GOT3 (cell line): ENCODE measurements at places on chromosomes 13 and 19.

- DNase-seq, result no peak
These were observed 10.3 kb upstream of the CNFN start for GRCh38 chr19:42400404-42400803.

DNA sequence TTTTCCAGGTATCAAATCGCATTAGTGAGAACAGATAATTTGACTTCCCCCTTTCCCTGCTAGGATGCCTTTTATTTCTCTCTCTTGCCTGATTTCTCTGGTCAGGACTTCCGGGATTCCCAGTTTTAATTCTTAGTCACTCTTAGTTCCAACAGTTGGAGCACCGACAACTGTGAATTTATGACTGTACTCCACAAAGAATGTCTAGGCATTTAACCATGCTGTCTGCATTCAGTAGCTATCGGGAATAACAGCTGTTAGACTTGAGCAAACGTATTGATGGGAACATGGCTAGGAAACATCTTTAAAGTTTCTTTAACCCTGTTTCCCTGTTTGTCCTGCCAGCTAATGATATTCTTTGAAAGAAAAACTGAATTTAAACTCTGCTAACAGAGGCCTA lies 14.1 kb upstream of the SPACA7 start:
- DNase-seq, result no peak

DNA sequence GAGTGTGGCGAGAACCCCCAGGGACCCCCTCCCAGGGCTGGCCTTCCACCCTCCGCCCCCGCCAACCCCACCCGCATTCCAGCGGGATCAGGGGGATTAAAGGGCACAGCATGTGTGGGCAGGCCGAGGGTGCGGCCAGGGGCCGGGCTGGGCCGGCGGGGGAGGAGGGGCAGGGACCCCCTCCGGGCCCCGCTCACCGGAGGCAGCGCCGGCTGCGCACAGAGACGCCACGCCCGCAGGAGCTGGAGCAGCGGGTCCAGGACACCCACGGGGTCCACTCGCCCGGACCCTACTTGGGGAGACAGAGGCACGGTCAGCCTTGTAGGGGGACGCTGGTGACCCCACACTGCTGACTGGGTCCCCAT lies 2.4 kb downstream of the ADAMTSL5 start:
- no peak for DNase-seq

DNA sequence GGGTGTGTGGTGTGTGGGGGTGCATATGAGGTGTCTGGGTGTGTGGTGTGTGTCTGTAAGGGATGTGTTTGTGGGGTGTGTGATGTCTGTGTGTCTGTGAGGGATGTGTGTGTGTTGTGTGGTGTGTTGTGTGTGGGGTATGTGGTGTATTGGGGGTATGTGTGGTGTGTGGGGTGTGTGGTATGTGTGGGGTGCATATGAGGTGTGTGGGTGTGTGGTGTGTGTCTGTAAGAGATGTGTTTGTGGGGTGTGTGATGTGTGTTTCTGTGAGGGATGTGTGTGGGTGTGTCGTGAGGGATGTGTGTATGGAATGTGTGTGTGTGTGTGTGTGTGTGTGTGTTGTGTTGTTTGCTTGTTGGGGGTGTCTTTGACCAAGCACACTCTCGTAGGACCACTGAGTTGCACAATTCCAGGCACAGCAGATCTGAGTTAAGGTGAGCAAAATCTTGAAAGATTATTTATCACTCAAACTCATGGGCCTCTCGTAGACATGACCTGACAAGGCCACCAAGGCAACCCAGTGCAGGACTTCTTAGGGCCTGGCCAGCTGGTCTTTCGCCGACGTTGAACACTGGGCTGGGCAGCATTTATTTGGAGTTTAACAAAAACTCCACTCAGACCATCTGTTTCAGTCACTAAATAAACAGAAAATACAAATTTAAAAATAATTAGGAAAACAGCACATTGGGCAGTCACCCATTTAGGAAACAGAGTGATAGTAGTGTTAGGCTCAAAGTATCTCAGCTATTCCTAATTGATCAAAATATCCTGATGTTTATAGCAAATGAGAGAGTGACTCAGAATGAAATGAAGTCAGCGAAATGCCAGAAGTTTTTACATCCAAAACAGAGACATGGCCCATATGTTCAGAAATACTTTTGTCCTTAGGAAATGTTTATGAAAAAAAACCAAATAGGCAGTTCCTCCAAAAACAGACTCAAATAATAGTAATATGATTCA lies 301.1 kb downstream of the FGF9 start:
- no peak for DNase-seq

- DNase-seq, result no peak
These were observed 21.6 kb downstream of the LGALS13 start for GRCh38 chr19:39623946-39624345.

DNA sequence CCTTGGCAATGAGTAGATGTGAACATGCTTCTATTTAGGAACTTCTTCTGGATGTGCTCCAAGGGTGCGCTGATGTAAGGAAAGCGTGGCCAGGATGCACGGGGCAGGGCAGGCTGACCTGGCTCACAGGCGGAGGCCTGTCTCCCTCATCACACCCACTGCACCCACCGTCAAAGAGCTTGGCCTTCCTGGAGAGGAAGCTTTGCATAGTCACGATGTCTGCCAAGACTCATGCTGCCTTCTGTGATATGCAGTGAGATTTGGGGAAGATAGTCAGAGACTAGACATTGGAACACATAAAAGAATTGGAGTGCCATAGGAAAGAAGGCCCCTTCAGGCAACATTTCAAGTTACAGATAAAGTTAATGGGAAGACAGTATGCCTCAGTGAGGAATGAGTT lies 82.0 kb downstream of the MYO16 start:
- DNase-seq, result no peak

DNA sequence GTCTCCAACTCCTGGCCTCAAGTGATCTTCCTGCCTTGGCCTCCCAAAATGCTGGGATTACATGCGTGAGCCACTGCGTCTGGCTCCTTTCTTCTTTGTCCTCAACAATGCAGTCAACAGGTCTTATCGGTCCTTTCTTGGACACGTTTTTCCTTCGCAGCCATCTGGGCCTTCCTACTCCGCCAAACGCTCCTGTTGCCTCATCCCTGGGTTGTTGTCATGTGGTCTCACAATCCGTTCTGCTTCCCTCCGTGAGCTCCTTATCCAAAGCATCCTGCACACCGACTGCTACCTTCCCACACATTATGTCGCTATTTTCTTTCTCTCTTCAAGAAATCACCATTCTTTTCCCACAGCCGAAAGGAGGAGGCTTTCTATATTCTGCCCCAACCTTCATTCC lies 306.8 kb downstream of the DCLK1 start:
- no peak for DNase-seq

DNA sequence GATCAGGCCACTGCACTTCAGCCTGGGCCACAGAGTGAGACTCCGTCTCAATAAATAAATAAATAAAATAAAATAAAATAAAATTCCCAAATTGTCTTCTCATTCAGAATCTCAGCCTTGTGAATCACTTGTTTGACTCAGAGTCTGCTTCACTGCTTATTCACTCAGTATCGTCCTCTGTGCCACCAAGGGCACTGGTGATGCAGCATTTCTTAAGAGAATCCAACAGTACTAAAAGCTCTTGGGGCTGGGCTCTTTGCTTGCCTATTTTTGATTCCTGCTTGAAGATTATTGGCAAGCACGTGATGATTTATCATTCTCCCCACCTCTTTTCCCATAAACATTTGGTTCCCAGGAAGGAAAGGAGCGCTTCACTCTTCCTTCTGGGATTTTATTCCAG lies 54.8 kb upstream of the HMGB1 start:
- DNase-seq, result peak; percentile 14

- DNase-seq, result no peak
These were observed 293.6 kb downstream of the OXGR1 start for GRCh38 chr13:96700657-96701056.

- DNase-seq, result no peak
These were observed 294.9 kb downstream of the NDFIP2 start for GRCh38 chr13:79775830-79776229.

GRCh38 chr19:13401388-13401787 lies 104.9 kb downstream of the CACNA1A start:
- no peak for DNase-seq

DNA sequence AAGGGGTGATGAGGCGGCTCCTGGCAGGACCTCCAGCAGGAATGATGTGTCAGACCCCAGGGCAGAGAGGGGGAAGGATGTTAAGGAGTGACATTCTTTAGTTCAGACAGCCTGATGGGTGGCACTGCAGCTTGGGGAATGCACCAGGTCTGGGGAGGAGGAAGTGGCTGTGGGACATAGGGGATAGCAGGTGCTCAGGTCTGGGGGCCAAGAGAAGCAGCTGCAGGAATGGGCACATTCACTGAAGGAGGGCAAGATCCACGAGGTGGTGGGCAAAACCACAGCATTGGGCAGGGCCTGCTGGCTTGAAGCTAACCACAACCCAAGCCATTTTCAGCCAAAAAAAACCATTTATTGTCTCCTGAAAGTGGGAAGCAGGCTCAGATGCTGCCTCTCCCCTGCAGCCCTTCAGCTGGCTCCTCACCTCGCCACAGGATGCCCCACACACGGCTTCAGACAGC lies 26.5 kb downstream of the COMP start:
- no peak for DNase-seq

DNA sequence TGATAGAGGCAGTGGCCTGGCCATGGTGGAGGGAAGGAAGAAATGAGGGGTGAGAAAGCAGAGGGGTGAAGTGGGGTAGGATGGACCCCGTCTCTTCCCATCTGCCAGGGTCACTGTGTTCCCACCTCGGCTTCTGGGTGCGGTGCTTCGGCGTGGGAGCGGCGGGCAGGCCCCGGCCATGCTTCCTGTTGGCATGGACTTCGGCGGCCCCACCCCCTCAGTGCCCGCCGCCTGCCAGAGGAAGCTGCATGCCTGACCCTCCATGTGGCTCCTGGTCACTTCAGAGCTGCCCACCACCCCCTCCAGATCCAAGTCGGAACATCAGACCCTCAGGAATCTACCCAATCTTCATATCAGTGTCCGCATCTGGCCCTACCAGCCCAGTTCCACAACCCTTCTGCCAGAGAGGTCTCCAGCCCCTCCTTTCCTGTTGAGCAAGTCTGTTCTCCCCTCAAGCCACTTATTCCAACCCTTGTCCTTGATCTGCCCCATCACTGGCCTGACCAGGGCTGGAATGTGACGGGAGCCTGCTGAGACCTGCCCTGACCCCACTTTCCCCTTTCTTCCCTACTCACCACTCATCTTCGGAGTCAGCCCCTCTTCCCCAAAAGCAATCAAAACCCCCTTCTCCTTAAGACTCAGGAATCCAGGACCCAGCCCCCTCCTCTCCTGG lies 1.5 kb downstream of the KCNN4 start:
- DNase-seq, result no peak

DNA sequence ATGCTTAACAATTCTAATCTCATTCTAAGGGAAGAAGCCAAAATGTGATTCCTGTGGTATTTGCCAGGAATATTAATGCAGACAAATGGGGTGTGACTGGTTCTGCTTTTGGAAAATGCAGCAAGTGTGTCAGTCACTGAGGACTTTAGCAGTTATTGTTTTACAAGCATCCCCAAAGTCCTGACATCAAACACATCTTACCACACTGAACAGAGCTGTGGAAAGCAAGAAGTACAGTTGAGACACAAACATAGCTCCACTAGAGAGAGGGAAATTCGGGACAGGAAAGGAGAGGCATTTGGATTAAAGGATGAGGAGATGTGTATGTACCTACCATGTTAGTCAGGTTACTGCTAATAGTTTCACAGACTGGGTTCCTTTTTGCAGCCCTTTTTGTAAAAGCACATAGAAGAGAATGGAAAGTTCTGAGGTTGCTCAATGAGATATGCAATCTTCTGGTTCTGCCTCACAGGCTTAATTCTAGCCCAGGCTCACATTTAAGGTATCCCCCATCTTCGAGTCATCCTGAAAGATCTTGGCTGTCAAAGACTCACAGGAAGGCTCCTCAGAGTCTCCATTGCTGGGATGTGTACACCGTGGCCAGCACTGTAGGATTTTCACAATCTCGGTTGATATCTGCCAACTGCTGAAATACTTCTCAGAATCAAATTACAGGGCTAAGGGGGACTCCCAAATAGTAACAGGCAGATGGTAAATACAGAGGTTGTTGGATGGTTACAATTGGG lies 316.6 kb downstream of the DNAJC15 start:
- peak; percentile 1 for DNase-seq

GRCh38 chr19:42309686-42310085 lies 3.4 kb upstream of the TMEM145 start:
- no peak for DNase-seq

GRCh38 chr19:31096062-31096830 lies 253.0 kb downstream of the TSHZ3 start:
- no peak for DNase-seq

DNA sequence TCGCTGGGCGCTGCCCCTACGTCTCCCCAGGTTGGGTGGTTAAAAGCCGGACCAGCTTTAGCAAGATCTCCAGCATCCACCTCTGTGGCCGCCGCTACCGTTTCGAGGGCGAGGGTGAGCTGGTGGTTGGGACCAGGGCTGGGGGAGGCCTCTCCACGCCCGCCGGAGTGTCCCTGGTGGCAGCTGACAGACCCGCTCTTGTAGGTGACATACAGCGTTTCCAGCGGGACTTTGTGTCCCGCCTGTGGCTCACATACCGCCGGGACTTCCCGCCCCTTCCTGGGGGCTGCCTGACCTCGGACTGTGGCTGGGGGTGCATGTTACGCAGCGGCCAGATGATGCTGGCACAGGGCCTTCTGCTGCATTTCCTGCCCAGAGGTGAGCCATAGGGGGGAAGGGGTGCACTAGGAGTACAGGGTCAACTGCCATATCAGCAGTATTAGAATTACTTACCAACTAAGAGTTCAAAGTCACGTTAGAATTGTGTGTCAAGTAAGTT lies 1.1 kb downstream of the ATG4D start:
- DNase-seq, result no peak

DNA sequence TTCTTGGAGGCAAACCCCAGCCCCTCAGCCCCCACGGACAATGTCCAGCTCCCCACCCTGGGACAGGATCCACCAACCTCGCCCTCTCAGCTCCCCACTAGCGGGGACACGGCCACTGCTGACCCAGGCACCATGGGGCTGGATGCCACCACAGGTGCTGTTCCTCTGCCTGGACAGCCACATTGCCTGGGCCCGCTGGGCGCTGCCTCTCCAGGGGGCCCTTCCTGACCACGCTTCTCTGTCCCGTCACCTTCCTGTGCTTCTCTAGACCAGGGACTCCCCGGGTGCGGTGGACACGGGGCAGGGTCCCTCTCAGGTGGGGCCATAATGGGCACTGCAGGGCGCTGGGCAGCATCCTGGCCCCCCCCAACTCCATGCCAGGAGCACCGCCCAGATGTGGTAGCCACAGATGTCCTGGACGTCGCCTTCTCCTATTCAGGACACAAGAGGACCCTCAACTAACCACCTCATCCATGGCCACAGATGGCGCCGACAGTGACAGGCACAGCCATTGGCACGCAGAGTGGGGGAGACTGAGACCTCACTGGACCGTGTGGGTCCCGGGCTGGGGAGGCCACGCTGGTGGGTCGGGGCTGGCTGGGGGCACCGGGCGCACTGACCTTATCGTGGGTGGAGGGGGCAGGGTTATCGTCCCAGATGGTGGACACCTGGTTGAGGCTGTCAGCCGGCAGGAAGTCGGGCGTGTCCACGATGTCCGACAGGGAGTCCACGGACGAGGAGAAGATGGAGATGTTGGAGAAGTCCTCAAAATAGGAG lies 23.4 kb downstream of the GPX4 start:
- no peak for DNase-seq

GRCh38 chr13:73938372-73939070 lies 195.7 kb downstream of the KLF12 start:
- no peak for DNase-seq

- DNase-seq, result no peak
These were observed 15.0 kb downstream of the IGLON5 start for GRCh38 chr19:51326216-51327065.

GRCh38 chr13:22454586-22454985 lies 726.2 kb upstream of the SGCG start:
- no peak for DNase-seq
